HEK293T (cell line): ENCODE measurements at places on chromosomes 4 and X.

DNA sequence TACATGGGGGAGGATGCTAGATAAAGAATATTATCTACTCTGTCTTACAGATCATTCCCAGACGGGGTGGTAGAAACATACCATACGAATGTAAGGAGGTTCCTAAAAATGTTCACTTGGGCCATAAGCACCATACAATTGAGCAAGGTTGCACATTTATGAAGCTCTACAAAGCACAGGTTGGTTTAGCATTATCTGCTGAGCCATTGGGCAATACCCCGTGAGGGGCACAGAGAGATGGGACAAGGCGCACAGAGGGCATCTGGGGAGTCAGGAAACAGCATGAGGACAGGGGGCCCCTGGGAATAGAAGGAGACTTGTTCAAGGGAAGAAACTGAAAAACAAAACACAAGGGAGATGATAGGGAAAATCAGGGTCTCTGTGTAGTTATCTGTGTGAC is 305.3 kb downstream of the TRIML1 start:
- DNase-seq: no peak

DNA sequence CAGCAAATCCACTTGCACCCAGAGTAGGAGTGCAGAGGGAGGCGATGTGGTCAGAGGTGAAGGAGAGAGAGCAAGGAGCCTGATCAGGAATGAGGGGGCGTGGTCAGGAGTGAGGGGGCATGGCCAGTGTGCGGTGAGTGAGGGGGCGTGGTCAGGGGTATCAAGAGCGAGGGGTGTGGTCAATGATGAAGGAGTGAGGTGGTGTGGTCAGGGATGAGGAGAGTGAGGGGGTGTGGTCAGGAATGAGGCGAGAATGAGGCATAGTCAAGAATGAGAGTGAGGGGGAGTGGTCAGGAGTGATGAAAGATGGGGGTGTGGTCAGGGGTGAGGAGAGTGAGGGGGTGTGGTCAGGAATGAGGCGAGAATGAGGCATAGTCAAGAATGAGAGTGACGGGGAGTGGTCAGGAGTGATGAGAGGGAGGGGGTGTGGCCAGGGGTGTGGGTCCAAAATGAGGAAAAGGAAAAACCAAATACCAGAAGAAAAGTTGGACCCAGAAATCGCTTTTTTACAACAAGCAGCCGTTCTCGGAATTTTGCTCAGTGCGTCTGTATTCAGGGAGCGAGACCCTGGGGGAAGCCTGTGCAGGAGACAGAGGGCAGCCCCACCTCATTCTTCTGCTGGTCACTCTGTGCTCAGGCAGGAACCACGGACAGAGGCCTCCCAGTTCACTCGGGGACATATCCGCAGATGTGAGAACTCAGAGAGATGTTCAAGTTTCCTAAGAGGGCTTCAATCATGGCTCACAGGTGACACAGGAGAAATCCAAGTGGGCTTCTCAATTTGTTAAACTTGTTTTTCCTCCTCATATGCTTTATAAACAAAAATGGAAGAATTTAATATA is 47.5 kb downstream of the MAGEA1 start:
- peak; percentile 71 for DNase-seq

GRCh38 chr4:166481055-166481454 is 608.0 kb downstream of the TLL1 start:
- no peak for DNase-seq

DNA sequence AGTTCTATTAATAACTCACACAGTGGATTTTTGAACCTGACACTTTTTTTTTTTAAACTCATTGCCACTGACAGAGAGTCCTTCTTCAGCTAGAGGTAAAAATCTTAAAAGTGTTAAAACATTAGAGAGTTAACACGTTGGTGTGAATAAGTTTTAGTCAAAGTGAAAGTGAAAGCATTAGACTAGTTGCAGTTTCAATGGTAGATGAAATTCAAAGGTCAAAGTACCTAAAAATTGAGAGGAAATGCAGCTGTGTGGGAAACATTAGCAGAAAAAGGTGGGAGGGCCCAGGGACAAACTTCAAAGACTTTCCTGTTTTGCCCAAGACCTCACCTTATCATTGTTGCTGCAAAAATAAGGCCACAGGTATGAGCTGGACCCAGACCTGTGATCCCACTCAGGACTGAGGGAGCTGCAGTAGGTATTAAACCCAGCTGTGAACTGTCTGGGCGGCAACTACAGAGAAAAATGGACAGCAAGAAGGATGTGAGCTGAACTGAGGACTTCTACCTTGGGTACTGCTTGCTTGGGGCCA is 17.6 kb upstream of the GABRA4 start:
- no peak for DNase-seq

DNA sequence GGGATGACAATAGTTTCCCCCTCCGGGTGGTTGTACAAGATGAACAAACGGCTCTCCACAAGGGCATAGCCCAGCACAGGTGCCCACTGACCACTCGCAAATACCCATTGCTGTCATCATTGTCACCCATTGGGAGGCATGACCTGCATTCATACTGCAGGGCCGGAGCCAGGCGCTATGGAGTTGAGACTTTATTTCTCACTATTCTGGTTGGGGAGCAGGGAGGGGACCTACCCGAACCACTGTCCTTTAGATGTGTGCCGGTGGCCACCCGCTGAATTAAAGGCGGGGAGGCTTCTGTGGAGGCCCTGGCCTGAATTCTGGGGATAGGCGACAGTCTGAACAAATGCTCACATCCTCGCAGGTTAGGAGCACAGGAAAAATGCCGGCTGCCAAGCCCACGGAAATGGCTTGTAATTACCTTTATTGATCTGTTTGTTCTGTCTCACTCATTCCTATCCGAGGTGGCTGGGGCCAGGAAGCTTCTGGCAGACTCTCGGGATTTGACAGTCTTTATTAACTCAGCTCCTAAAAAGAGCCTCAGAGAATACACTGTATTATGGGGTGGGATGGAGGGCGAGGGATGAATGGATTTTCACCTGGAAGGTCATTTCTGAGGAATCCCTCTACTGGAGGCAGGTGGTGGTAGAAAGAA is 125.1 kb upstream of the PSAPL1 start:
- DNase-seq: no peak

DNA sequence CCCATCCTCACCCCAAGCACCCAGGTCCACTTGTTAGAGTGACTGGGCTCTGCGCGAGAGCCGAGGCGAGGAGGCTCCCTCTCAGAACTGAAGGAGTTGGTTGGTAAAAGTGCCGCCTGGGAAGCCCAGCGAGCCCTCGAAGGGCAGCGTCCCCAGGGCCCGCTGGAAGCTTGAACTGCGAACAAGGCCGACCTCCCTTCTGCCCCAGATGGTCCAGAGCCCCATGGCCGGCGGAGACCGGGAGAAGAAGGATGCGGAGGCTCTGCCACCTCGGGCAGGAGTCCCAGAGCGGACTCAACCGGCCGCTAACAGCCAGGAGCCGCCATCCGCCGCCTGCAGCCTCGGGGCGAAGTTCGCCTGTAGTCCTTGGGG is 116.3 kb upstream of the TEX13C start:
- no peak for DNase-seq

GRCh38 chr4:48635310-48635709 is 144.8 kb downstream of the FRYL start:
- no peak for DNase-seq

DNA sequence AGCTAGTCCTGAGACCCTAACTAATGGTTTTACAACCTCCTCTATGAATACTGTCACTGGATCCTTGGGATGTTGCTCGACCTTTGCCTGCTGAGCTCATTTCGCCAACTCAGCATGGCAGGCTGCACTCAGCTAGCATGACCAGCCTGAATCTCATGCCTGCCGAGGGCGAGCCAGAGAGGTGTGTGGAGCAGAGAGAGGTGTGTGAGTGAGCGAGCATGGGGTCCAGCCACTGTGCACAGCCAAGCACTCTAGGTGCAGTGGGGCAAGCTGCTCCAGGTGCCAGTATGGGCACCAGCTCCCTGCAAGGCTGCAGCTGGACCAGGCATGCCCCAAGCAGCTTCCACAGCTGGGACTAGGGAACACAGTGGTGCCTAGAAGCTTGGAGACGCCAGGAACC is 410.9 kb downstream of the PCDH10 start:
- no peak for DNase-seq

GRCh38 chrX:41164449-41164848 is 79.2 kb downstream of the USP9X start:
- no peak for DNase-seq

DNA sequence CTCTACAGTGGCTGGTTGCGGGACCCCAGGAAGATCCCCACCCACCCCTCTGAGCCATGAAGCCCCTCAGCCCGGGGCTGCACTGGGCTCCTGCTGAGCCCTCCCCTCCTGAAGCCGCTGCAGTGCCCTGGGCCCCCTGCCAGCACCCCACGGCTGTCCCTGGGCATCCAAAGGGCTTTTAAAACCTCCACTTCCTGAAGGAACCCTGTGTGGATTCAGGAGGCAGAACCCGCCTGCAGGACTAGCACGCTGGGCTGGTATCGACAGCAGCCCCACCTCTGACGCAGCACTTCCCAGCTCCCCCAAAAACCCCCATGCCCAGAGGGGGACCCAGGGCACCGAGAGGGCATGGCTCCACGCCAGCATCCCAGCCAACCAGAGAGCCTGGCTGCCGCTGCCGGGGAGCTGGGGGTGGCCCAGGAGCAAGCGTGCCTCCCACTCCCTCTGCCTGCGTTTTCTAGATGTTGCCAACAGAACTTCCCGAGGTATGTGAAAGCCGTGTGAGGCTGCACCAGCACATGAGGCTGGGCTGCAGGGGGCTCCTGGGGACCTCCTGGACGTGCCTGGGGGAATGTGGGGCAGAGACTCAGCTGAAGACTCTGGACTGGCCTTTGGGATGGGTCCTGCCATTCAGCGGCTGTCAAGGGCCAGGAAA is 6.3 kb downstream of the MXD4 start:
- DNase-seq: no peak

DNA sequence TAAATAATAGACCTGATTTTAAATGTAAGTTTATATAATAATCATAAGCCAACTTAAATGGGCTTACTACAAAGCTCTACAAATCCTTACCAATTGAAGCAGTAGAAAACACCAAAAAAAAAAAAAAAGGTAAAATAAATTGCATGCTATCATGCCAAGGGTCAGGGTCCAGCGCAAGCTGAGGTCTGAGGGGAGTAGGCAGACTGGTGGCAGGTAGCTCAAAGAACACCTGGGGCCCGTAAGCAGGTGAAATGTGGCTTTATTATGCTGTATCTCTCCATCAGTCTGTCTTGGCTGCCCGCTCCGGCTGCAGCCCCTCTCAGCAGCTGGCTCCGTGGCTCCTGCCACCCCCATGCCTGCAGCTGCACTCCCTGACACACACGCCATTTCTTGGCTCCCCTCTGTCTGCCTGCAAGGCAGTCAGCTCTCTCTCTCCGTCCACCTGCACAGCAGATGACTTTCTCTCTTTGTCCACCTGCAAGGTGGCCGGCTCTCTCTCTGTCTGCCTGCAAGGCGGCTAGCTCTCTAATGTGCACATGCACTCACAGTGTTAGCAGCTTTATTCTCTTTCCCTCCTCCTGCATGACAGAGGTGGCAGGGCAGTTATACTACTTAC is 209.4 kb upstream of the UGT8 start:
- DNase-seq: no peak

DNA sequence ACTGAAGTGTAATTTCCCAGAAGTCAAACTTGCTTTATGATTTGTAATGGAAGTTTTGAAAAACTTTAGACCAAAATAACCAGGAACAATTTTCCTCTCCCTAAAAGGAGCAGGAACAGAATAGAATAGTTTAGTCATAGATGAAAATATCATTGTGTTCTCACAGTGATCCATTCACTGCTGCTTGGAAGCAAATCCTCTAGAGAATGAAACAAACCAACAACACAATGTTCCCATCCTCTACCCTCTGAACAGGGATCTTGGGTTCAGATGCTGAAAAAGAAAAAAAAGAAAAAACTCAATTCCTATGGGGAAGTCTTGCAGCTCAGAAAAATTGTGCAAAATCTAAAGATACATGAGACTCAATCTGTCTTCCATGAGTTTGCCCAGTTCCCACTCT is 12.2 kb downstream of the DSPP start:
- DNase-seq: no peak

DNA sequence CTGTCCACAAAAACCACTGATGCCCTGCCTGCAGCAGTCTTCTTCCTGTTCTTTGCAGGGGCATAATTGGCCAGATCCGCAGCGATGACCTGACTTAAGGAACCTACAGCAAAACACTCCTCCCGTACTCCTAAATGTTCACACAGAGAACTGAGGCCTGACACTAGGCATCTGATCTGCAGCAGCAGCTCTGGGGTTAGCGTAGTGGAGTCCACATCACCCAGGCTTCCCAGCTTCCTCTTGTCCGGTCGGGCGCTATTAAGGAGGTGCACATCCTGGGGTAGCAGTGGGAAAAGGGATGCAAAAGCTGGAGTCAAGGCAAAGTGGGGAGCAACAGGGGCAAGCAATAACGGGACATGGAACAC is 758 bp downstream of the SCFD2 start:
- peak; percentile 42 for DNase-seq

DNA sequence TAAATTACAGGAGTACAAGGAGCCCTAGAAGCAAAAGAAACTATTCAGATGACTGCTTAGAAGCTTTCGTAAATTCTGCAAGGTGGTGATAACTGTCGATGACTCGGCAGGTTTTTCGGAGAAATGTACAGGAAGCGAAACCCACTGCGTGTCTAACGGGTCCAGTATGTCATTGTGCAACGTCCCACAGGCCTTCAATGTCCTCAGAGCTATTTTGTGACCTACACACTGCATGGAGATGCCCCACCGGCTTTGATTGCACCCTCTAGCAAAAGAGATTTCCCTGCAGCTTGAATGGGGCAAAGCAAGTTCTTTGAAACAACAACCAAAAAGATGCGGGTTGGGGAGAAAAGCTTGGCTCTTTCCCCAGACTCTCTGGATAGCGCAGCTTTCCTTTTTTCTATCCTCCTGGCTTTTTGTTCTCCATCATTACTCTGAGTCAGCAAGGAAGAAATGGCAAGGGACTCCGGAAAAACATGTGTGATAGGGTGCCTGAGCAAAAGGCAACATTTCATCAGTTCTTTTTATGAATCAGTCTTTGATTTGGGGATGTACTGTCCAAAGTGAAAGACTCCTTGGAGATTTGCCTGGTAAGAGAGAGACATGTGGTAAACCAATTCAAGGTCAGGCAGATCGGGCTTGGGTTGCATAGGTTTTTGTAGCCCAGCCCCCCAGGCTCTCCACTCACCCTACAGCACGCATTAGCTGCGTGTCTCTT is 112.0 kb upstream of the TBL1X start:
- DNase-seq: no peak

- DNase-seq: no peak
Measured at GRCh38 chr4:5238173-5238572, 186.9 kb downstream of the STK32B start.

- DNase-seq: no peak
Measured at GRCh38 chr4:102531462-102531861, 30.3 kb downstream of the NFKB1 start.

- DNase-seq: no peak
Measured at GRCh38 chrX:118595501-118596042, 100.0 kb downstream of the DOCK11 start.

GRCh38 chr4:177349191-177349590 is 39.5 kb downstream of the NEIL3 start:
- DNase-seq: no peak

DNA sequence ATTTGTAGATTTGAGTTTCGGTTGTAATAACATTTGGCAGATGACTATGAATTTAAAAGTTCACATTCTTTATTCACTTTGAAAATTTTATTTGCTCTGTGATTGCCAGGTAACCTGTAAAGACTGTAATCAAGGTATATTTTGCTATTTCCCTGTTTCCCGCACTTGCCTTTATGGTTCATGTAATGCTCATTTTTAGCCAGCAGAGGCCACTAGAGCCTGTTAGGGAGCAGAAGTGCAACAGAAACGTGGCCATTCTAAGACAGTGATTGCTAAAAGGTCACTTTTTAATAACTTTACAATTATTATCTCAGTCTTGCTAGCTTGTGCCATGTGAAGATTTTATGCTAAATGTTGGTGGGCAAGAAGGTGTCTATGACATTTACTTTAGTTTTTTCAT is 12.4 kb downstream of the YIPF6 start:
- peak; percentile 61 for DNase-seq

- no peak for DNase-seq
Measured at GRCh38 chr4:17309567-17310268, 202.2 kb downstream of the QDPR start.
